ENCODE measurements at places on chromosomes 5 and 9.
A peak's percentile ranks its signal among the peaks of the same experiment; 100 is the strongest.

DNA sequence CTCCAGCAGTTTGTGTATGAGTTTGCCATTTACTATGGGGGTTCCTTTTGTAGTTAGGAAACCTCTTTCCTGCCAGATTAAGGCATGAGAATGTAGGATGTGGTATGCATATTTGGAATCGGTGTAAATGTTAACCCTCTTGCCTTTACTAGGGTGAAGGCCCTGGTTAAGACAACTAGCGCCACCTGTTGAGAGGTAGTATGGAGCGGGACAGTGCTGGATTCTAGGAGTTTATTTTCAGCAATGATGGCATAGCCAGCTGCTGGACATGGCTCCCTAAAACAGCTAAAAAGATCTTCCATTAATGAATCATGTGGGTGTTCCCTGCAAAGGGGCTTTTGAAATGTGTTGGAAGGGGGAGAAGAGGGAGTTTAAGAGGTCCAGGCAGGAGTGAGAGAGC is 30.7 kb upstream of the GPX3 start:
- DNase-seq, result peak; percentile 29

DNA sequence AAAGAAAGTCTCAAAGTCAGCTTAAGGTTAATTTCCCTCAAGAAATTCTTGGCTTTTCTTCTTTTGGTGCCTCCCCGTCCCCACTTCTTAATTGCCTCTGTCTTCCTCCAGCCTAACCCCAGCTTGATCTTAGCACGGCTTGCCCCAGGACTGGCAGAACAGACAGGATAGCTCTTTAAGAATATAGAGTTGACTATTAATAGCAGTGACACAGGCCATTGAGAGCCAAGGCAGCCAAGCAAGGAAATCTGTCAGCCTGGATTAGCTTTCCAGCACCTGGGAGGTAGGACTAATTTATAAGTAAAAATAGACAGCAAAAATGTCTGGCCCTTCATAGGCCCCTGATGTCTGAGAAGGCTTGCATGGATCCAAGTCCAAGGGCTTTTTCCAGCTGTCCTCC is 384.6 kb upstream of the SLC30A5 start:
- no peak for DNase-seq

- no peak for DNase-seq
Measured at GRCh38 chr9:7081065-7081600, 323.4 kb downstream of the KDM4C start.

DNA sequence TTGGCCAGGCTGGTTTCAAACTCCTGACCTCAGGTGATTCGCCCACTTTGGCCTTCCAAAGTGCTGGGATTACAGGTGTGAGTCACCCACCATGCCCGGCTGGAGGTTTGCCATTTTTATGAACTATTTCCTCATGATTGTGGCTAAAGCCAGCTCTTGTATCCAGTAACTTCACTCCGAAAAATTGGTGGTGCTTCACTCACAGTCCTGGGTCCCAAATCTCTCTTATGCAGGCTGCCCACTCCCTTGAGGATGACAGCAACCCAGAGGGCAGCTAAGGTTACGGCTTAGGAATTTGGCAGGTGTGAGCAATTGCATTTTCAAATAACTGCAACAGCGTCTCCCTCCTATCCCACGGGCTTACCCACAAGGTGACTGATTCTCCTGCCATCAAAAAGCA is 23.4 kb upstream of the FUBP3 start:
- DNase-seq, result no peak

DNA sequence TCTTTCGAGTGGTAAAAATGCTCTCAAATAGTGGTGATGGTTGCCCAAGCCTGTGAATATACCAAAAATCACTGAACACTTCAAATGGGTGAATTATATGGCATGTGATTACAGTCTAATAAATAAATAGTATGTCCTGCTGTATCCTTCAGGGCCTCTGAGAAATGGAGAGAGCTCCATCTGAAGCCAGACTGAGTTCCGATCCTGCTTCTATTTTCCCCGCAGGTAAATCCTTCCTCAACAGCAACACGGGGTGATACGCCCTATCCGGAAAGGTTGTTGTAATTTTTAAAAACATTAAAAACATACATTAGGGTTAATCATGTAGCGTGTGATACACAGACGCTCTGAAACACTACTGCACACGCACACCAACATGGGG is 695 bp upstream of the SNAPC3 start:
- no peak for DNase-seq

- DNase-seq, result no peak
Measured at GRCh38 chr5:128869970-128870369, 95.3 kb upstream of the SLC27A6 start.

GRCh38 chr5:68010740-68011139 is 204.8 kb upstream of the PIK3R1 start:
- DNase-seq, result no peak

DNA sequence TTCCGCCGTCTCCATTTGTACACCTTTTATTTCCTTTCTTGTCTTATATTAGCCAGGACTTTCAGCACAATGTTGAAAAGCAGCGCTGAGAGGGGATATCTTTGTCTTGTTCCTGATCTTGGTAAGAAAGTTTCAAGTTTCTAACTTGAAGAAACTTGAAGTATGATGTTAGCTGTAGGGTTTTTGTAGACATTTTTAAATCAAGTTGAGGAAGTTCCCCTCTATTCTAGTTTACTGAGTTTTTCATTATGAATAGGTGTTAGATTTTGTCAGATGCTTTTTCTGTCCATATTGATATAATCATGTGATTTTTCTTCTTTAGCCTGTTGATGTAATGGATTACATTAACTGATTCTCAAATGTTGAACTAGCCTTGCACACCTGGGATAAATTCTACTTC is 425.7 kb downstream of the PIK3R1 start:
- no peak for DNase-seq

DNA sequence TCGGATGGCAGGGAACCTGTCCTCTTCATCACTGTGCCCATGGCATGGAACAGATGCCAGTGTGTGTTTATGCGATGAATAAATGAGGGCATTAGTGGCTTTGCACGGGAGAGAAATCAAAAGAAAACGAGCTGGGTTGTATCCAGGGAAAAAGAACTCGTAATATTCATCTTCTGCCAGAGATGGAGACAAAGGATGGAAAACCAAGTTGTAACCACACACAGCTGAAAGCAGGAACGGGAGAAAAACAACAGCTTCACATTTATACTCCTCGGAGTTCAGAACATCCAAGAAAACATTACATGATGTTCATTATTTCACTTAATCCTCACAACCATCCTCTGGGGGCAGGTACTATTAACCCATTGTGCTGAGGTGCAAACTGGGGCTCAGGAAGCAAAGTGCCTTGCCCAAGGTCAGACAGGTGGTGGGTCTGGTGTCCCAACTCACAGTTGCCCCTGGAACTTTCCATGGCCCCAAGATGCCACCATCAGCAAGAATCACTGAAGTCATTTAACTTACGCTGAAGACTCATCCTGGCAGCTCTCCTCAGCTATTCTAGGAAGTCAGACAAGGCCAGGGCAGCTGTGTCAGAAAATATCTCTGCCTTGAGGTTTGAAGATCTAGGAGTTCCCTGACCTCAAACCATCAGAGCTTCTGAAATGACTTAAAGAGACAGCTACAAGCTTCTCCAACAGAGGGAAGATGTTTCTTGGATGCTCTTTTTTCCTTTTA is 250.4 kb downstream of the NSG2 start:
- DNase-seq, result no peak

GRCh38 chr5:76402251-76402885 is 717 bp upstream of the IQGAP2 start:
- peak; percentile 94 for DNase-seq

DNA sequence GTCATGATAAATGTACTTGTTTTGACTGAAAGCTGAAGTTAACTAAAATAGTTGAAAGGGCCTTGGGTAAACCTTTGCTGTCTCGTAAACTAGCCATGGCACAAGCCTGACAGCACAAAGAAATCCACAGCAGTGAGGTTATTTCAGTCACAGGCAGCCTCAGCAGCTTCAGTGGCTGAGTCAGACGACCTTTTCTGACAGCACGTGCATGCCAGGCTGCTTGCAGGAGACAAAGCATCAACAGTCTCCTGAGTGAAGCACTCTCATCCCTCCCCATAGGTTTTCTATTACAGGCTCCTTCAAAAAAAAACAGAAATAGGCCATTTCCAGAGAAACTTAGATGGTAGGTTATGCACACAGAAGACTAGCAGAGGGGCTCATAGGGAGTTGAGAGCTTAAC is 34.6 kb downstream of the OXCT1 start:
- no peak for DNase-seq

DNA sequence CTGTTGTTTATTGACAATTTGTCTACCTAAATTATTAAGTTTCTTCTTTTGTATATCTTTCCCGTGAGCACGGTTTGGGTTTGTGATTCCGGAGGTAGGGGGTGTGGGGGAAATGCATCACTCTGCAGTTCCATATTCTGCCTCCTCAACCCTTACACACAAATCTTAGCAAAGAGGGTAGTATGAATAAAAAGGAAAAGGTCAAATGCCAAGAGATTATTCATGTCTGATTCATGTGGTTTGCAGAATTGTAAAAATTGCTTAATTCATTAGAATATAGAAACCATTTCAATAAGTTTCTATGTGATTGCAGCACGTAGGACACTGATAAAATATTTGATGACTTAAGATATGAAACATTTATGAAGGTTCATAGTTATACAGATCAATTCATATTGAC is 601.9 kb downstream of the SEMA5A start:
- DNase-seq, result no peak

- no peak for DNase-seq
Measured at GRCh38 chr5:37557734-37558293, 178.7 kb downstream of the WDR70 start.

GRCh38 chr9:133420392-133420827 is 1.8 kb upstream of the ADAMTS13 start:
- peak; percentile 90 for DNase-seq

- no peak for DNase-seq
Measured at GRCh38 chr5:91477408-91477807, 94.3 kb upstream of the ARRDC3 start.

- no peak for DNase-seq
Measured at GRCh38 chr5:178324481-178325310, 92.1 kb upstream of the PHYKPL start.

- no peak for DNase-seq
Measured at GRCh38 chr5:72172786-72173185, 65.5 kb downstream of the MAP1B start.

DNA sequence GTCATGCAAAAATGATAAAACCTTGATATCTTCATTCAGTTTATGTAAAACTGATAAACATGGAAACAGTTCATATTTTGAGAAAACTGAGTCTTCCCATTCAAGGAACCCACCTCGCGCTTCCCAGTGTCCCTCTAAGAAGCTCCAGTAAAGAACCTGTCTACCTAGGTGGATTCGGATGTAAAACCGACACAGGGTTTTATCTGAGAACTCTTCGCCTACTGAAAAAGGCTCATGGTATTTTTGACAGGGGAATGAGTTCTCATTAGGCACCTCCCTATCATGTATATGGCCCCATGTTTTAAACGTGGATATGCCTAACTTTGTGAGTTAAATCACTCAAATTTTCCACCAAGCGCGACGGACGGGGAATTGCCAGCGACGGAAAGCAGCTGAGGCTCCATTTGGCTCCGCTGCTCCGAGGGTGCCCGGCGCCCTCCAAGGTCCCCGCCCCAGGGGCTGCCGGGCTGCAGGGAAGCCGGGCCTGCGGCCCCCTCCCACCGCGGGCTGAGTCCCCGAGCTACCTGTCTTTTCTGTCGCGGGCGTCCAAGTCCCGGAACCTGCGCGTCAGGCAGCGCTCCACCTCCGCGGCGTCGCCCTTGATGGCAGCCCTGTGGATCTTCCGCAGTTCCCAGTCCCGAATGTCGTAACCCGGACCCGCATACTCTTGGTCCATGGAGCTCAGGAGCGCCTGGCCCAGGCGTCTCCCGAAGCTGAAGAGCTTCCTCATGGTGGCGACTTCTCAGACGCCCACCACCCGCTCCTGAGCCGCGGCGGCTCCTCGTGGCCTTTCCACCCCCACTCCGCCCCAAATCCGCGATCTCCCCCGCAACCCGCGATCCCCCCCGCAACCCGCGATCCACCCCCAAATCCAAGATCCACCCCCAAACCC is 594 bp downstream of the ANKRD18A start:
- no peak for DNase-seq

GRCh38 chr9:88435336-88435735 is 47.1 kb downstream of the SPIN1 start:
- DNase-seq, result no peak

- DNase-seq, result no peak
Measured at GRCh38 chr5:180652771-180653170, 3.4 kb upstream of the FLT4 start.

- DNase-seq, result no peak
Measured at GRCh38 chr5:40871177-40871576, 30.0 kb downstream of the CARD6 start.

GRCh38 chr9:81676395-81676794 is 13.0 kb downstream of the TLE1 start:
- DNase-seq, result no peak

GRCh38 chr9:78898234-78898633 is 601.3 kb downstream of the PSAT1 start:
- no peak for DNase-seq

- DNase-seq, result no peak
Measured at GRCh38 chr9:134329886-134330285, 3.6 kb downstream of the RXRA start.

GRCh38 chr9:7509576-7510145 is 289.9 kb downstream of the DMAC1 start:
- no peak for DNase-seq

- peak; percentile 61 for DNase-seq
Measured at GRCh38 chr9:112819635-112820496, 69.3 kb downstream of the SNX30 start.

- no peak for DNase-seq
Measured at GRCh38 chr5:99176186-99176585, 247.4 kb upstream of the CHD1 start.

GRCh38 chr5:124297826-124298225 is 448.6 kb downstream of the ZNF608 start:
- DNase-seq, result no peak
